Karpas-422 (cell line): ENCODE measurements at places on chromosomes 5 and 9.

GRCh38 chr5:62134811-62135210, 171.2 kb upstream of the KIF2A start:
- DNase-seq = no peak

GRCh38 chr5:169548315-169548714, 35.3 kb upstream of the SPDL1 start:
- DNase-seq = peak; percentile 50

GRCh38 chr5:95861864-95862561, 39.5 kb upstream of the GLRX start:
- no peak for DNase-seq

DNA sequence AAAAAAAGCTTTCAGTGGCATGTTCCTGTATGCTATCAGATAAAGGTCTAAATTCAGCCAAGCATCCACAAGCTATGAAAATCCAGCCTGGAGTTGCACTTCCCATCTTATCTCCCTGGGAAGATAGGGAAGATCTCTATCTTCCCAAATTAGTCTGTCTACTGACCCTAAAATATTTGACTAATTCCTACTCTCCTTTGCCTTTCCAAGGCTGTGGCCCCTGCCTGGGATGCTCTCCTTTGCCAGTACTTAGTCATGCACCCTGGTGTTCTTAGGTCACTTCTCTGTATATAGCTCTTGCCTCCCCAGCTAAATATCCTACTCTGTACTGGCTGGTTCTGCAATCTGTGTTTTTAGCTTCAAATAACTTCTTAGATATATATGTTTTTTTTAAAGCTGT, 44.0 kb upstream of the PLPP1 start:
- no peak for DNase-seq

GRCh38 chr5:1205255-1206180, 4.1 kb downstream of the SLC6A19 start:
- DNase-seq = no peak

DNA sequence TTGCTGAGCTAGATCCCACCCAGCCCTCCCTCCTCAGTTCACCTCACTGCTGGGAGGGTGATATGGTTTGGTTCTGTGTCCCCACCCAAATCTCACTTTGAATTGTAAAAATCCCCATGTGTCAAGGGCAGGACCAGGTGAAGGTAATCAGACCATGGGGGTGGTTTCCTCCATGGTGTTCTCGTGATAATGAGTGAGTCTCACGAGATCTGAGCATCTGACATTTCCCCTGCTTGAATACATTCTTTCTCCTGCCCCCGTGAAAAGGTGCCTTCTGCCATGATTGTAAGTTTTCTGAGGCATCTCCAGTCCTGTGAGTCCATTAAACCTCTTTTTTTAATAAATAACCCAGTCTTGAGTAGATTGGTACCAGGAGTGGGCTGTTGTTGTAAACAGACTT, 469.9 kb upstream of the DAP start:
- no peak for DNase-seq

DNA sequence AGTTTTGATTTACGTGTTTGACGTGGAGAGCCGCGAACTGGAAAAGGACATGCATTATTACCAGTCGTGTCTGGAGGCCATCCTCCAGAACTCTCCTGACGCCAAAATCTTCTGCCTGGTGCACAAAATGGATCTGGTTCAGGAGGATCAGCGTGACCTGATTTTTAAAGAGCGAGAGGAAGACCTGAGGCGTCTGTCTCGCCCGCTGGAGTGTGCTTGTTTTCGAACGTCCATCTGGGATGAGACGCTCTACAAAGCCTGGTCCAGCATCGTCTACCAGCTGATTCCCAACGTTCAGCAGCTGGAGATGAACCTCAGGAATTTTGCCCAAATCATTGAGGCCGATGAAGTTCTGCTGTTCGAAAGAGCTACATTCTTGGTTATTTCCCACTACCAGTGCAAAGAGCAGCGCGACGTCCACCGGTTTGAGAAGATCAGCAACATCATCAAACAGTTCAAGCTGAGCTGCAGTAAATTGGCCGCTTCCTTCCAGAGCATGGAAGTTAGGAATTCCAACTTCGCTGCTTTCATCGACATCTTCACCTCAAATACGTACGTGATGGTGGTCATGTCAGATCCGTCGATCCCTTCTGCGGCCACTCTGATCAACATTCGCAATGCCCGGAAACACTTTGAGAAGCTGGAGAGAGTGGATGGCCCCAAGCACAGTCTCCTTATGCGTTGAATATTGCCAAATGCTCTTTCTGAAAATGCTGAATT, 850 bp downstream of the RRAGA start:
- peak; percentile 53 for DNase-seq

DNA sequence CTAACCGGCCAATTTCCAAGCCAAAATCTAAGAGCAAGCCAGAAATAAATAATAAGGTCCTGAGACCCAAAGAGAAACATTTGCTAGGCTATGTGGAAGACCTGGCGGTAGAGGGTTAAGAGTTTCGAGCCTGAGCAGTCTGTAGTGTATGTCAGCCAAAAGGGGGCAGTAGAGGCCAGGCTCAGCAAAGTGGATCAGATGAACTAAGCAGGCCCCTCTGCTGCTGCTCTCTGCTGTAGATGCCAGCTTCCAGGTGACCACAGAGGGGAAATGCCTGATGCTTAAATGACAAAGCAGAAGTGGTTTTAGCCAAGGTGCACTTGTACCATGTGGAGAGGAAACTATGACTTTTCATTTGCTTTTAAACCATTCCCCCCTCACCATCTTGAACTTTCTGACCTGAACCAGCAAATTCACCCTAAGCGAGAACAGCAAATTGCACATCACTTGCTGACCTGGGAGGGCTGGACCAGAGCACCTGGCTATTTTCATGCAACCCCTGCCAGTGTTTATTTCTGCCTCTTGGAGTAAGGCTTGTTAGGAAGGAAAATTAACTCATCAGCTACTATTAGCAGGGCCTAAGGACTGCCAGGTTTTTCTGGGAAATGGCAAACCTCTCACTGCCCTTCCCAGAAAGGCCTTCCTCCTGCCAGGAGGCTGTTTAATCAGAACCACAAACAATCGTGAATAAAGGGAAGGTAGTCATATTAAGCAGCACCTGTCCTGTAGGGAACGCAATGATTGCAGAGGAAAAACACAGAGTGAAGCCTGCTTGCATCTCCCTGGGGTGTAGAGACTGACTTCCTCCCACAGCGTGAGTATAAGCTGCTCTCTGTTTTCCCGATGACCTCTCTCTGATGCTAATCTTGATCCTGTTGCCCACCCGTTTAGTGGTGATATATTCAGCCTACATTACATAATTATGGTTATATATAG, 818.2 kb downstream of the TLR4 start:
- DNase-seq = peak; percentile 80

- DNase-seq = no peak
Observed at GRCh38 chr5:94031631-94032030, 290.2 kb upstream of the POU5F2 start.

DNA sequence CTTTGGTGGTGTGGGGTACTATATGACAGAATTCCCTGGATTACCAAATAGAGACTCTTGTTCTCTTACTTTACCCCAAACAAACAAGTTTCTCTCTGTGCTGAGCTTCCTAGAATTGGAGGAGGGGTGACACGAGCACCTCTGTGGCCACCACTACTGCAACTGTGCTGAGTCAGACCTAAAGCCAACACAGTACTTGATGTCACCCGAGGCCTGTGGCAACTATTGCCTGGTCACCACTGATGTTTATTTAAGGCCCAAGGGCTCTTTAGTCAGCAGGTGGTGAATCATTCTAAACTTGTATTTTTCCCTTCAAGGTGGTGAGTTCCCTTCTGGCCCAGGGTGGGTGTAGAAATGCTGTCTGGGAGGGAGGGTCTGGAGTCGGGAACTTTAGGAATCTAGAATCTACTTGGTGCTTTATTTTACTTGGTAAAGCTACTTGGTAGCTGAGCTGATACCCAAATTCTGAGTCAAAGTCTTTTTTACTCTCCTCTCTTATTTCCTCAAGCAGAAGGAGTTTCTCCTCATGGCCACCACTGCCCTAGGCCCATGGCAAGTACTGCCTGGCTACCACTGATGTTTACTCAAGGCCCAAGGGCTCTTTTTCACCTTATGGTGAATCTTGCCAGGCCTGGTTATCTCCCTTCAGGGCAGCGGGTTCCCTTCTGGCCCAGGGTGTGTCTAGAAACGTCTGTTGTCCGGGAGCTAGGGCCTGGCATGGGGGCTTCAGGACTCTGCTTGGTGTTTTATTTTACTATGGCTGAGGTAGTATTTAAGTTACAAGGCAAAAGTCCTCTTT, 9.8 kb downstream of the LURAP1L start:
- DNase-seq = no peak

GRCh38 chr9:120714846-120715388, 647 bp upstream of the MEGF9 start:
- peak; percentile 72 for DNase-seq

DNA sequence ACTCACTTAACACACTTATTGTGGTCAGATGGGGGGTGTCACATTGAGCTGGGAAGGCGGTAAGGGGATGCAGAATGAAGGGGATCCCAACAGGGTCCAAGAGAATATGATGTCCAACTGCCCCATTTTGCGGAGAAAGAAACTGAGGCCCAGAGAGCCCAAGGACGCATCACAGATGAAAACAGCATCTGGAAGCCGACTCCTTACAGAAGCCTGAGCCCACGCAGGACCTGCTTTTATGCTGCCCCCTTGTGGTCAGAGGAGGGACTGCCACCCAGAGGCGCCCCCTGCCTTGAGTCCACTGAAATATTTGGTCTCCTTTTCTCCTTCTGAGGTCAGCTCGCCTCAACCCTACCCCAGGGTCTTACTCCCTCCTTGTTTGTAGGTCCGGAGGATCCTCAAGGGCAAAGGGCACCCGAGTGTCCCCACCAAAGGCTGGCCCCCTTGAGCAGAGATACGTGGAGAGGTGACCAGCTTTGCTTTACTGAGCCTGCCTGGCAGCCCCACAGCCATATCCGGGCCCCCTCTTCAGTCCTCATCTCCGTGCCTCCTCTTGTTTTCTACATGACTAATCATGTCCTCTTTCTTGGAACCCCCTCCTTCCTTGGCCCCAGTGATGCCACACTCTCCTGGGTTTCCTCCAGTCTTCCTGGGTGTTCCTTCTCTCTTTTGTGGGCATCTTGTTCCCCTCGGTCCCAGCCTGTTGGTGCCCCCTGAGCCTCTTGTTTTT, 30.0 kb upstream of the TTLL11 start:
- DNase-seq = peak; percentile 90

DNA sequence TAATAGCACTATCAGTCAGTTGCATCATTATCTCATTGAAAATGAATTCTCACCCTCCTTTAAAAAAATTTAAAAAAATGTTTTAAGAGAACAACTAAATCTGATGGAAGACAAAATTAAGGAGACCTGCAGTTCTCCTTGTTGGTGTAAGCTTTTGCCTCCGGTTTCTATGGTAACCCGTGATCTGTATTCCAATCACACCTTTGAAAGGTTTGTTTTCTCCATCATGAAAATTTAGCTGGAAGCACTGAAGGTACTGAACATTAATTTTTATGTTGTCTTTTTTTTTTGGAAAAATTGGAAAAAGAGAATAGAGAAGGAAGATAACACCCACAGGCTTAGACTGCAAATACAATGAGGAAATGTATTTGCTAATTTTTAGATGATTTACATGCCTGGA, 2.5 kb upstream of the BASP1 start:
- no peak for DNase-seq

GRCh38 chr5:137486707-137487106, 12.4 kb downstream of the SPOCK1 start:
- no peak for DNase-seq

- DNase-seq = no peak
Observed at GRCh38 chr9:134622896-134623257, 18.7 kb upstream of the COL5A1 start.

- DNase-seq = no peak
Observed at GRCh38 chr5:80103371-80103770, 68.2 kb downstream of the THBS4 start.

GRCh38 chr9:133207021-133207531, 2.0 kb downstream of the OBP2B start:
- DNase-seq = no peak

DNA sequence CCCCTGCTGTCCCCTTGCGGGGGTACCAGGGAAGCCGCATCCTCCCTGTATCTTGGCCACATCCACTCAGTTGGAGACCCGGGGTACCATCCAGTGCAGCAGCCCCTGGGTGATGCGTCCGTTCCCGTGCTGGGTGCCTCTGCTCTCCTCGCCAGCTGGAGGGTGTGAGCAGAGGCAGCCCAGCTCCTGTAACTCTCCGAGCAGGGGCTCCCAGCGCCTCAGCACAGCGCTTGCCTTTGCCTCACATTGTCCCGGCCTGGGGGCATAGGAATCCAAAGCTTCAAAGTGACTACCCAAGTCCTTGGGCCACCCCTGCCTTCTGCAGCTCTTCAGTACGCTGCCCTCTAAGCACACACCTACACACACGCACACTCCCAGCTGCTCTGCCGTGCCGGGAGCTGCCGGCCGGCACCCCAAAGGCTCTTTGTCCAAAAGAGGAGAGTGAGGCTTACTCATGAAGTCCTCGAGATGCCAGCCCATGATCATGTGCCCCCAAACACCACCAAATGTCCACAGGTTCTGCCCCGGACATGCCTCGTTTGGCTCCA, 733 bp downstream of the ANGPTL2 start:
- no peak for DNase-seq

- DNase-seq = no peak
Observed at GRCh38 chr9:133120501-133121197, 391 bp downstream of the RALGDS start.

DNA sequence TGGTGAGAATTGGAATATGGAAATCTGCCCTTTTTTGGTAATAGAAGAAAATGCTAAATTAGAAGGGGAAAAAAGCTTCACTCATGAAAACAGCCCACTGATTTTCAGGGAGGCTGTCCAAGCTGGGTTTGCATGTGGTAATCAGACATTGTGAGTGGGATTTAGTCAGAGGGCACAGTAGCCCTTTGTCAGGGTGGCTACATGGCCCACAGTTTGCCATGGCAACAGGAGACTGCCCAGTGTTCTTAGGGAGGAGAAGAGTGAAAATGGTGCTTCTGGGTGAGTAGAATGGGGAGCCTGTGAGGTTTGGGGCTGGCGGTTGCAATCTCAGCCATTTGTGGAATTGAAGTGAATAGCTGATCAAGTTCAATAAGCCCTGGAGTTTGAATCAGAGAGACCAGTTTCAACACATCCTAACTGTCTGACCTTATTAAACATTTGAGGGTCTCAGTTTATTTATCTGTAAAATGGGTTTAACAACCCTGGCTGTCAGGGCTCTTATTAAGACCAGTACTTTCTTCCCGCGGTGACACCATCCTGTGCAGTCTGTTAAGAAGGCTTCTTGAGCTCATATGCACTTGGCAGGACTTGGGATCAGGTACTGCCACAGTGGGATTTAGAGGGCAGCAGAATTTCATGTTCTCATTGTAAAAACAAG, 107.6 kb upstream of the TNC start:
- DNase-seq = no peak

GRCh38 chr9:130140706-130141105, 31.5 kb upstream of the NCS1 start:
- DNase-seq = no peak

- DNase-seq = no peak
Observed at GRCh38 chr5:73121119-73121463, 716 bp downstream of the TMEM171 start.

GRCh38 chr9:27183701-27184100, 74.7 kb downstream of the TEK start:
- DNase-seq = peak; percentile 30

- DNase-seq = no peak
Observed at GRCh38 chr5:175464942-175465233, 13.5 kb upstream of the SFXN1 start.

- DNase-seq = no peak
Observed at GRCh38 chr9:89945133-89945532, 340.3 kb downstream of the GADD45G start.

- DNase-seq = no peak
Observed at GRCh38 chr9:69599232-69599971, 72.8 kb downstream of the APBA1 start.
